ENCODE measurements at places on chromosomes 1 and 21. TPM values are rescaled to one million over a fixed set of nuclear protein-coding genes. Genes with fewer than 3 reads are reported as not detected.

Gene ARL8A
- 55.9 TPM for total RNA-seq

Gene KCNAB2
- total RNA-seq = 8.5 TPM

Gene MFAP2
- total RNA-seq = 1.3 TPM

Gene PRDM16
- total RNA-seq = 0.28 TPM

Gene CNR2
- not detected for total RNA-seq

Gene MEX3A
- total RNA-seq = 0.76 TPM

Gene TTLL10
- total RNA-seq = not detected

Gene MORN1
- total RNA-seq = 6.4 TPM

Gene CELA2B
- not detected for total RNA-seq

Gene RGS4
- total RNA-seq = not detected

Gene OR2T29
- not detected for total RNA-seq

Gene CLDN19
- total RNA-seq = not detected

Gene UBE4B
- 13.6 TPM for total RNA-seq

Gene GCSAML
- total RNA-seq = not detected

Gene ALG6
- 6.5 TPM for total RNA-seq

Gene TMPRSS2
- 0.08 TPM for total RNA-seq

Gene FMO4
- 0.51 TPM for total RNA-seq

Gene OR2L5
- not detected for total RNA-seq

All from A549 treated with dexamethasone at 1 μM for 4 hours (cell line).